ENCODE measurements at places on chromosomes 11 and 22. TPM values are rescaled to one million over a fixed set of nuclear protein-coding genes. Genes with fewer than 3 reads are reported as not detected.

The P2RX3 gene
- total RNA-seq = not detected

DNA sequence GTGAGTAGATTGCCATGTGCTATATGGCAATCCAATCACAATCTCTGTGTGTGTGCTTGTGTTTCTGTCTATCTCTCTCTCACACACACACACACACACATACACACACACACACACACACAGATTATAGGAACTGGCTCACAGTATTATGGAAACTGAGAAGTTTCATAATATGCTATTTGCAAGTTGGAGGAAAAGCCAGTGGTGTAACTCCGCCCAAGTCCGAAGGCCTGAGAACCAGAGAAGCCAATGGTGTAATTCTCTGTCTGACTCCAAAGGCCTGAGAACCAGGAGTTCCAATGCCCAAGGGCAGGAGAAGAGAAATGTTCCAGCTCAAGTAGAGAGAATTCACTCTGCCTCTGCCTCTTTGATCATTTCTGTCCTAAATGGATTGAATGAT is 37.2 kb downstream of the GLYATL2 start:
- H3K4me3 ChIP-seq = no peak overlapping the region
- no peak overlapping the region for H3K27ac ChIP-seq
- DNase-seq = no peak
- peaks cover 6% of the 10 kb centered on the region for H3K27me3 ChIP-seq

DNA sequence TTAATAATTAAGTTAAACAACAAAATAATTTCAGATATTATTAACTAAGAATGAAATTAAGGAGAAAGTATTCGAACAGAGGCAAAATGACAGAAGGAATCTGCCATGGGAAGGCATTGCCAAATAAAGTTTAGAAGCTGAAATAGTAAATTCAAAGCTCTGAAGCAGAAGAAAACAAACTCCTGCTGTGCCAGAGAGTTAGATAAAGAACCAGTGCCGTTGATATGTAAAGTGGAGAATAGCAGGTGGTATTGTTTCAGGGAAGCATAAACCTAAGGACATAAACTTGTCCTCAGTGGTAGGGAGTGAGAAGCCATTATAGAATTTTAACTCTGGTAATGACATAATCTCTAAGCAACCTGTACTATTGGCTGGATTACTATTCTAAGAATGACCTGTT is 2.7 kb upstream of the HBG2 start:
- H3K36me3 ChIP-seq = no peaks in the 10 kb centered on the region
- H3K27ac ChIP-seq = no peak overlapping the region
- H3K4me3 ChIP-seq = no peak overlapping the region
- DNase-seq = no peak
- H3K4me1 ChIP-seq = no peaks in the 10 kb centered on the region

- H3K27ac ChIP-seq = no peak overlapping the region
- no peaks in the 10 kb centered on the region for H3K4me1 ChIP-seq
Measured at GRCh38 chr11:24820541-24820940, 323.7 kb downstream of the LUZP2 start.

- H3K27ac ChIP-seq = no peak overlapping the region
- H3K36me3 ChIP-seq = no peaks in the 10 kb centered on the region
- DNase-seq = no peak
- no peak overlapping the region for H3K4me3 ChIP-seq
- H3K4me1 ChIP-seq = peaks cover 15% of the 10 kb centered on the region
Measured at GRCh38 chr22:24519496-24519895, 24.4 kb downstream of the UPB1 start.

- no peaks in the 10 kb centered on the region for H3K27me3 ChIP-seq
- no peak overlapping the region for H3K27ac ChIP-seq
- H3K4me1 ChIP-seq = no peaks in the 10 kb centered on the region
- H3K4me3 ChIP-seq = no peak overlapping the region
Measured at GRCh38 chr11:38446336-38446735, 1848.3 kb upstream of the RAG2 start.

- H3K27me3 ChIP-seq = no peaks in the 10 kb centered on the region
- H3K4me1 ChIP-seq = peaks cover 8% of the 10 kb centered on the region
- no peak overlapping the region for H3K4me3 ChIP-seq
- no peak for DNase-seq
- no peak overlapping the region for H3K27ac ChIP-seq
Measured at GRCh38 chr22:42279425-42280020, 9.1 kb upstream of the TCF20 start.

GRCh38 chr11:35919244-35919643 is 24.6 kb upstream of the LDLRAD3 start:
- no peaks in the 10 kb centered on the region for H3K4me1 ChIP-seq
- no peaks in the 10 kb centered on the region for H3K36me3 ChIP-seq
- no peak overlapping the region for H3K27ac ChIP-seq
